ENCODE measurements at places on chromosomes 6 and 20.

DNA sequence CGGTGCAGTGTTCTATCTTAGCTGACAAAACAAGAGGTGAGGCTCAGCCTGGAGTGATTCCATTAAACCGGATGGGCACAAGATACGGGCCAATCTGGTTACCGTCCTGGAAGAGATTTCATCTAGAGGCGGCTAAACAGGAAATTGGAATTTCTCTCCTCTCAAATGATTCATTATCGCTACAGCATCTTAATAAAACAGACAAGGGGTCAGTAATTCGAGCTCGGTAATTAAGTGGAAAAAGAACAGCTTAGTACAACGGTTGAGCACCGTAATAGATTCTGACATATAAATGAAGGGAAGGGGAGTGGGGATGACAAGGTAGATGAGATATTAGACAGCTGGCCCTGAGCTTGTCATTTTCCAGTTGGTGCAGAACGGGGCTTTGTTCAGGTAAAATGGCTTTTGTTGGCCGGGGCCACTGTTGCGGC lies 137.2 kb downstream of the EDN3 start:
- no peak for DNase-seq

GRCh38 chr6:3222506-3223038 lies 4.9 kb downstream of the TUBB2B start:
- DNase-seq, result no peak

DNA sequence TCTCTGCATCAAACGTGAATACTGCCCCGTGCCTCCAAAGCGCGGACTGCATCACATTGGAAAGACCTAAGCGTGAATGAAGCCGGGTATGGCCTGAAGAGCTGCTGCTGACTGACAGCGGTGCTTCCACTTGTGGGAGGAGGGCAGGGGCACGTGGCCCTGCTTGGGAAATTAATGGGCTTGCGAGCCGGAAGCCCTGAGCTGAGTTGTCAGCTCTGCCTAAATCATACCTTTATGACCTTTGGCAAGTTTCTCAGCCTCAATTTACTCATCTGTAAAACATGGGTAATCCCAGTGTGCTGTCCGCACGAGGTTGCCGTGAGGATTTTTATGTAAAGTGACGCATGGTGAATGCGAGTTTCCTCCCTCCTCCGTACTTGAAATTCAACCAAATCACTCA lies 67.0 kb upstream of the FOXQ1 start:
- no peak for DNase-seq

DNA sequence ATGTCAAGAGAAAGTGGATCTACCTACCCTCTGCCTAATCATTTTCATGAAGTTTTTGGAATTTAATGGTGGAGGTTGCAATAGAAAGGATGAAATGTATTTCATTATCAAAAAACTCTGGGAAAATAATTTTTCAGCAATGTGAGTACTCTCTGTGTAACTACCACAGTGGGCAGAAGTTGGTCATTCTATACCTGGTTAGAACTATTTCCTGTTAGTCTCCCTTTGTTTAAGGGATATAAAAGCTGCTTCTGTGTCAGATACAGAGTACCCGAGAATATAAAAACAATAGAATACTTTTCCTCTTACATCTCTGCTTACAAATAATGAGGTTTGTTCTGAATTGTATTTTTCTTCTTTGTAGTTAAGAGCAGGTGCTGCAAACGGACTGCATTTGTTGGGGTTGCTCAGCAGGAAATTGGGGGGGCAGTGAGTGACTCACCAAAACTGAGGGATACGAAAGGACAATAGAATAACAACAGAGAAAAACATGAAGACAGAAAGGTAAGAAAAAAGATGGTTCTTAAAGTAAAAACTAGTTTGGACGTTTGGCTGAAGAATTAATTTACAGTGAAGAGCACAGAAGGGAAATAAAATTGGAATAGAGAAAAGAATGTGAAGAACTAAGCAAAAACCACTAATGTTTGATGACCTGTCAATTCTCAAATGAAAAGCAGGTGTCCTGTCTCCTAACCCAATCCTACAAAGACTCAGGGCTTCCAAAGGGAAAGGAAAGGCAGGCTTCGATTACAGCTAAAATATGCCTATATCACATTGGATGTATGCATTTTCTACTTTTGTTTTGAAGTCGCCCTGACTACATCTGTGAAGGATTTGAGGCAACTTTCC lies 703.1 kb downstream of the RFPL4B start:
- DNase-seq, result peak; percentile 79

DNA sequence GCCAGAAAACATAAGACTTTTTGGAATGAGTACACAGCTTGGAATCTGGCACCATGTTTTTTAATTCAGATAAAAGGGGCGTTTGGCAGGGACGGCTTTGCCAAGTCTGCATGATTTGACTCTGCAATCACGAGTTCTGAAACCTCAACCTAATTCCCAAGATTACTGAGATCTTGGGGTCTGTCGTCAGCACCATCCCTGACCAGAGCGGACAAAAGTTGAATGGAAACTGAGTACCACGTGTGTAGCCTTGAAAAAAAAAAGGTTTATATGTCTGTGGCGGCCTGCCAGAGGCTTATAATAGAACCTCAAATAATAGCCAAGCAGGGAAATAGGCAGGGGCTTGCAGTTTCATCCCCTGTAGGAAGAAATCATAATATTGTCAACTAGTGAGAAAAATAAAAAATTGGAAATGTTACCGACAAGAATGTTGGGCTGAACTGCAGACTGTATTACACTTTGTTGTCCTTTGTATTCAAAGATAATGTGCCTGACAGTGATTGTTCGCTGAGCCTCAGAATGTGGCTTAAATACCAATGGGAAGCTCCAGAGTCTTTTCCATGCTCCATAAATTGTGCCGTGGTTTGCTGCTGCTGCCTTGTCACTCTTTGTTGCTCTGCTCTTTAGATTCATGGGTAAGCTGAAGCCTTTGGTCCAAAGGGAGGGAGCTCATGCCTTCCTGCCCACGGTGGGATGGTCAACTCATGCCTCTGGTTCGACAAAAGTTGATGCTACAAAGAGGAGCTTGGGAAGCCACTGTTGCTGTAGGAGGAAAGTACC lies 118.8 kb upstream of the ARID1B start:
- DNase-seq, result peak; percentile 62

DNA sequence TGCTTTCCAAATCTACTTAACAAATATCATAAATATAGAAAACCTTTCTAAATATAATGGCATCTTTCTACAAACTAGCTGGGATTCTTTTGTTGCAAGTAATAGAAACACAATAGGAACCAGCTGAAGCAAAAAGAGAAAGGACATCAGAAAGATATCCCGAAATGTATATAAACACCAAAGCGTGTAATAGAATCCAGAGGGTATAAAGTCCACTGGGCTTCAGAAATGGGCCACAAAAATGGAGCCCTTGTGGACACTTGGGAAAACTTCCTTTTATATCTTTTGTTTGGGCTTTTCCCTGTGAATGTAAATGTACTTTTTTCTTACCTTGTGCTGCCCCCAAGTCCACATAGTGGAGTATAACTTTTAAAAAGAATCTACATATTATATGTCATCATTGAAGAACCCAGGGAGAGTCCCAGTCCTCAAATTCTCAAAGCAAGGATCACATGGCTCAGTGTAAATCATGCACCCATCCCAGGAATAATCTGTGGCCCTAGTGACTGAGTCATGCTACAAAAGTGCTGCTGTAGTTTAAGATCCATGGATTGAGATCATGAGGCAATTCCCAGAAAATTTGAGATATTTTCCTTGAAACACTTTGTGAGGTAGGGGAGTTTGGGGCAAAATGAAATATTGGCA lies 457.0 kb downstream of the EPM2A start:
- DNase-seq, result peak; percentile 55

- DNase-seq, result no peak
Measured at GRCh38 chr20:58256842-58257241, 28.4 kb upstream of the ANKRD60 start.

DNA sequence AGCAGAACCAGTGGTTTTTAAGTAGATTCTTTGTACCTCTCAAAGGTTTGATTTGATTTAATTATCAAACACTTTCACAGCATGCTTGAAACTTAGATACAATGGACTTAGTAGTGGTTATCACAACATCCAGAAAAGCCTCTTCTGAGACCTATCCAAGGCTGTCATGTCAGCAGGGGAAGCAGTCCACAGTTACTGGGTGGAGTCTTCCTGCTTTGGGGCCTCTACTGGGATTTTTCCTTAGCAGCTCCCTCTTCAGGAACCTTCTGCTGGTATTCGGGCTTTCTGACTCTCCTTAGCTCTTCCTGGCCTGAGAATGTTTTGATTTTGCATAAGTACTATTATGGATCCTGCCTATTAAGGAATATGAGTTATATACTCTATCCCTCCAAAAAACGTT lies 36.0 kb downstream of the ARFGEF2 start:
- DNase-seq, result no peak

DNA sequence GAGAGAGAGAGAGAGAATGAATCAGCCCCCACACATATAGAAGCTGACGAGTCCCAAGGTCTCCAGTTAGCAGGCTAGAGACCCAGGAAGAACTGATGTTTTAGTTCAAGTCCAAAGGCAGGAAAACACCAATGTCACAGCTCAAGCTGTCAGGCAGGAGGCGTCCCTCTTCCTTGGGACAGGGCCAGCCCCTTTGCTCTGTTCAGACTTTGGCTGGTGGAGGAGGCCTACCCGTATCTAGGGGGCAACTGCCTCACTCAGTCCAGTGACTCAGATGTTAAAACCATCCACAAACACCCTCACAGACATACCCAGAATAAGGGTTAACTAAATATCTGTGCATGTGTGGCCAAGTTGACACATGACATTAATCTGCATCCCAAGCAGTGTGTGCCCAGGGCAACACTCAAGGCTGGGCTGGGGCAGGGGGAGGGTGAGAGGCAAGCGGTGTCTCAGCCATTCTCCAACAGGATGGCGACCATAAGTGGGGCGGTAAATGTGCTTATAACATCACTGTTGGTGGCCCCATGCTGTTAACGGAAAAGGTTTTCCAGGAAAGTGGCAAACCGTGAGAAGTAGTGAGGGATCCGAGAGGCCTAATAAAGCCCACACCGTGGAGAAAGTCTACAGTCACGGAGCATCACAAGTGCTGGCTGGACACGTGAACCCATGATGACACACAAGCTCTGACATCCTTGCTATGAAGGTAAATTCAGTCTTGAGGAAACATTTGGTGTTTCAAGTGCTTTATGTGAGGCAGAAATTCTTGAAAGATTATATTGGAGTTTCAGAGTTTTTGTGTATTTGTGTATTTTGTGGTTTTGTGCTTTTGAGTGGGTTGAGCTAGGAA lies 28.1 kb downstream of the RAMACL start:
- no peak for DNase-seq

GRCh38 chr6:120290964-120291363 lies 941.4 kb upstream of the MAN1A1 start:
- DNase-seq, result no peak

- peak; percentile 18 for DNase-seq
Measured at GRCh38 chr20:24289737-24290481, 179.5 kb upstream of the SYNDIG1 start.

DNA sequence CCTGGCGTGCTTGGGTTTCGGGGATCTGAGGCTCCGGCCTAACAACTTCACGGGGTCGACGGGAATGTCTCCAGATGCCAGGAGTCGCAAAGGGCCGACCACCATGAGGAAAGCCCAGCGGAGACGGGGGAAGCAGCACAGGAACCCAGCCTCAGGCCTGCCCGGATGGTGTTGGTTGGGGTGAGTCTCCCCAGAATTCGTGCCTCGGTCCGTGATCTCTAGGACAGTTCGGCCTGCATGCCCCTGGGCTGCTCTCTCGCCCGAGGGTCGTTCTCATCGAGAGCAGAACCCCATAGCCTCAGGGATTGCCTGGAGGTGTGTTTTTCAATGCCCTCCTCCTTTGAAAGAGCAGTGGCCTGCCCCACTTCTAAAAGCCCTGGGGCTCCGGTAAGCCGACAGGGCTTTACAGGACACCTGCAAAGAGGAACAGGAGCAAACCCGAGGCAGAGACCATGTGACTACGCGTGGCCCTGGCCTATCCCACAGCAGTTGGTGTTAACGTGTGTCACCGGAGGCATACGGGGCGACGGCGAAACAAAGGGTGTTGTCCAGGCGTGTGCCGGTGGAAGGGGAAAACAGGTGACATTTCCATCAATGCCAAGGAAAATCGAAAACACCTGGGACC lies 973.1 kb upstream of the DEFB115 start:
- DNase-seq, result no peak

GRCh38 chr20:47330071-47330470 lies 26.4 kb downstream of the ZMYND8 start:
- no peak for DNase-seq

DNA sequence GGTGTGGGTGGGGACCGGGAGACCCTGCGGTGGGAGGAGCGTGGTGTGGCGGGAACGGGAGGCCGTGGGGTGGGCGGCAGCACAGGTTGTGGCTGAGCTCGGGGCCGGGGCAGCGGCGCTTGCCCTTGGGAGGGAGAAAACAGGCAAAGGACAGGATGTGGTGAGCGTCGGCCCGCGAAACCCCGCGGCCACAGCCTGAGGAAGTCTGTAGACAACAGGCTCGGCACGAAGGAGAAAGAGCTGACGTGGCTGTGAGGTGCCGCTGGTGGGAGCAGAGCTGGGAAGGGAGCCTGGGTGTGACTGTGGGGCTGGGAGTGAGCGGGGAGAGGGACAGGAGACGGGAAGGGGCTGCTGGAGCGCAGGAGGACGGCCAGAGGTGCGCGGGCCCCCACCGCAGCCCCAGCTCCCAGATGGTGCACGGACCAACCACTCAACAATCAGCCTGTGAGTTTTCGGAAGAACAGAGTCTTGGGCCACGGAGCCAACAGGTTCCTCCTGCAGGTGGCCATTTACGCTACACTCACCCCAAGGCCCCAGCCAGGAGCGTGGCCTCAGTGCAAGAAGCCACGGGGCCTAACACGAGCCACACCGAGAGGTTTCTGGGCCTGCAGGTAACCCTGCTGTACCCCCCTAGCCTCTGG lies 202.8 kb downstream of the DLL1 start:
- no peak for DNase-seq

DNA sequence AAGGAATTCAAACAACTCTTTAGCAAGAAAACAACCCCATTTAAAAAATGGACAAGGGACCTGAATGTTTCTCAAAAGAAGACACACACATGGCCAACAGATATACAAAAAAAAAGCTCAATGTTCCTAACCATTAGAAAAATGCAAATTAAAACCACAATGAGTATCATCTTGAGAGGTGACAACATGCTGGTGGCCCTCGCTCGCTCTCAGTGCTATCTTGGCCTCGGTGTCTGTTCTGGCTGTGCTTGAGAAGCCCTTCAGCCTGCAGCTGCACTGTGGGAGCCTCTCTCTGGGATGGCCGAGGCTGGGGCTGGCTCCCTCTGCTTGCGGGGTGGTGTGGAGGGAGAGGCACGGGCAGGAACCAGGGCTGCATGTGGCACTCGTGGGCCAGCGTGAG lies 13.4 kb downstream of the SPINT4 start:
- no peak for DNase-seq

DNA sequence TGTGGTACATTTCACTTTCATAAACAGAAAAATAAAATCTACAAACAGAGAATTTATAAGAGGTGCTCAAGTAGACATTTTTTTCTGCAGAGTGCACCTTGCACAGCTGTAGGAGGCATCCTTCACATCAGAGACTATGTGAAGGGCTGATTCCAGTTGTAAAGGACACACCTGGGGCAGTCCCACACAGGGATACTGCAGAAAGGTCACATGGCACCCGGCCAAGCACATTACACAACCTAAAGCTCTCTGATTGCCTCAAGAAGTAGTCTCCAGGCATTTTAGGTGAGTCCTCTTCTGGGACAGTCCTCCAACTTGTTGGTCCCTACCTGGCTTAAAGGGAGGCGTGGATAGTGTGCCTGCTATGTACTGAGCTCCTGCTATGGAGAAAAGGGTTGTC lies 502.9 kb upstream of the NOX3 start:
- DNase-seq, result no peak

GRCh38 chr6:17831135-17831534 lies 124.4 kb upstream of the NUP153 start:
- DNase-seq, result peak; percentile 99
